ENCODE measurements at places on chromosomes 12 and 14.
A peak's percentile ranks its signal among the peaks of the same experiment; 100 is the strongest.

DNA sequence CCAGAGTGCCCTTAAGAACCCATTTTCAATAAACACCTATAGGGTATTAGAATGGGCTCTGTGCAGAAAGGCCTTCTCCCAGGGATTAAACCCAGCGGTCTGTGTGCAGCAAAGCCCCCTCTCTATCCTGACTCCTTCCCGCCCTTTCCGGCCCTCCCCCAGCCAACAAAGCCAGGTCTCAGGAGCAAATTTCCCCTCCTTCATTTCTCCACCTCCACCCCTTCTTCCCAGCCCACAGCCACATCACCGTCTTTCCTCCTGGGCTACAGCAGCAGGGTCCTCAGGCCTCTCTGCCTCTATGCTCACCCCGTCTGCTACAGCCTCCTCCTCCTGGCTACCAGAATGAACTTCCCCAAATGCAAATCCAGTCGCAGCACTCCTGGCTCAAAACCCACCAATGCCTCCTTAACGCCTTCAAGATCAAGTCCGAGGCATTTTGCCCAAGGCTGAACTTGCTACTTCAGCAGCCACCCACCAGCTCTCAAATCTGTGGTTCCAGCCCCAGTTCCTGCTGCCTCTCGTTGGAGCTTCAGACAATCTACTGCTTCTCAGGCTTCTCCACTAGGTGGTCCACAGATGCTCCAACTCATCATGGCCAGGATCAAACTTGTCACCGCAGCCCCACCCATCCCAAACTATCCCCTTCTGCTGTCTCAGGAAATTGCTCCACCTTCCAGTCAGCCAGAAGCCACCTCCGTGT, 134.8 kb downstream of the BCL11B start:
- no peak for DNase-seq

DNA sequence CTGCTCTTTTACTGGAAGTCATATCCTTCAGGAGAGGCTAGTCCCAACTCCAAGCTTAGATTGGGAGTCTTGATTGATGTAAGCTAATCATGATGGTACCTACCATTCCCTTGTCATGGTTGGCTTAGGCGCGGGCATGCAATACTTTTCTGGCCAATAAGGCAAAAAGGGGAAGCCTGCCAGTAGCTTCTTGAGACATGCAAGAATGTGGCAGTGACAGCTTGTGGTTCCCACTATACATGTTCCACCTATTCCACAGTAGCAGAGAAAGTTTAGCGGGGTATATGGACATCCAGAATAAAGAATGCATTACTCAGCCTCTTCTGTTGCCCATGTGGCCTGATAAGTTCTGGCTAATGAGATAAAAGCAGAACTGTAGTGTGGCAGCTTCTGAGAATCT, 55.0 kb downstream of the AP5M1 start:
- DNase-seq: no peak

DNA sequence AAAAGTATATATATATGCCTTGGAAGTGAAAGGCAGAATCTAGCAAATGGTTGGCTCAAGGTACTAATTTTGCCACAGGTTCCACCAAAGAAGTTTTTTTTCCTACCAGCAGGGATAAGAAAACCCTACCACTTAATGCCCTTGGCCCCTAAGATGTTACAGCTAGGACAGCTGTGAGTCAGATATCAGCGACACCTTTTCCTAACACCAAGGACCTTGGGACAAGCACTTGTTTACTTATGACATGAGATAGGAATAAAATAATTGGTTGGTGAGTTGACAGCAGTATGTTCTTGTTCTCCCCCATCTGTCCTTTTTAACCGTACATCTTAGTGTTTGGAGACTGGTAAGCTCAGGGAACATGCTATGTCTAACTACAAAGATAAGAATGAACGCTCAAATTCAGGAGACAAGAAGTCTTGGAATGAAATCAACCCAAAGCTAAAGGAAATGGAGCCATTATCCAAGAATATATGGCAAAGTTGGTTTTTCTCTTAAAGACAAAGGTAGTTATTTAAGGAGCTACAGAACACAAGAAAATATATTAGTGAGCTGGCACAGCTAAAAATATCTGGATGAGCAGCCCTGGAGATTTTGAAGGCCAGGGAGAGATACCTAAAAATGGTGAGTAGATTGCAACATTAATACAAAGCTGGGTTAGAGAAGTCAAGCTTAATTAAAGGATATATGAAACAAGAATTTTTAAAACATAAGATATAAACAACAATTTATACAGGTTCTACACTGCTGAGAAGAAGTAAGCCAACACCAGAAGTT, 126.8 kb downstream of the TMTC1 start:
- DNase-seq: no peak

DNA sequence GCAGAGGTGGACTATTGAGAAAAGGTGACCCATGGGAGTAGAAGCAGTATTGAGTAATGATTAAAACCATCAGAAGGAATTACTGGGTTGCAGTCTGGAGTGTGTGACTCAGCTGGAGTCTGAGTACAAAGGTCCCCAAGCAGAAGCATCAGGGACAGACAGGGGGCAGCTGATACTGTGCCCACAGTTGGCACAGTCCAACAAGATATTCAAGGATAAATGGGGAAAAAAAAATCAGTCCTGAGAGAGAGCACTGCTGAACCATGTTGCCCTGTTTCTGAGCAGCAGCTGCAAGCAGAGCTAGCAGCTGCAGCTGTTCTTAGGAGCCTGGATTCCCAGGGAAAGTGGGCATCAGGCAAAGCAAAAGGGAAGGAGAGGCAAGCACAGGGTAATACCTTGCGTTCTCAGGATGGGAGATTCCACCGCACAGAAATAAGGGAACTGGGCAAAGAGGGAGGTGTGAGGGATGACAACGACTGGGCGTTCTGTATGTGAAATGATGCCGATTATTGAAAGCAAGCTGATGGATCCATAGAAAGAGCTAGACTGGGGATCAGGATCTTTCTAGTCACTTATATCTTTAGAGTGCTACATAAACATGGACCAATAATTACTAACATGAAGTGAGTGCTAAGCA, 17.7 kb downstream of the NEUROD4 start:
- DNase-seq: no peak

DNA sequence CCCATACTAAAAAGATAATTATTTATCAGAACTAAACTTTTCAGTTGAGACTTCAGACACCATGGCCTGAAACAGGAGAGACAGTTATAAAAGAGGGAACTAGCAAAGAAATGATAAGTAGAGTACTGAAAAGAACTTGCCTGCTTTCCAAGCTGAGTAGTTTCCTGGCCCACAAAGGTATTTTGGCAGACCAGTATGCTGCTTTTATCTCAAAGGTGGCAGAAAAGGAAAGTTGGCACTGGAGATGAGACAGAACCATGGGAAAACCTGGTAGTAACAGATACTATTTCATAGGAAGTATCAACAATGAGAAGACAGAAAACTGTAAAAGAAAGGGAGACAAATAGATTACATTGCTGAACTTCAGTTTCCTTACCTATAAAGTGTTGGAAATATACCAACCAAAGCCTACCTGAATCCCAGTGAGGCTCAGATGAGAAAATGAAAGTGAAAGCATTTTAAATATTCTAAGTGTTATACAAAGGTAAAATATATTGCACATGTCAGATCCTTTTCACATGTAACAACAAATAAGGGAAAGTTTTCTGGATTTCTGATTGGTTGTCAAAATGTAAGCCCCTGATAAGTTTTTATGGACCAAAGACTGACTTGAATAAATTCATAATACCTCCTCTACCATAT, 155.3 kb upstream of the FSCB start:
- DNase-seq: no peak

DNA sequence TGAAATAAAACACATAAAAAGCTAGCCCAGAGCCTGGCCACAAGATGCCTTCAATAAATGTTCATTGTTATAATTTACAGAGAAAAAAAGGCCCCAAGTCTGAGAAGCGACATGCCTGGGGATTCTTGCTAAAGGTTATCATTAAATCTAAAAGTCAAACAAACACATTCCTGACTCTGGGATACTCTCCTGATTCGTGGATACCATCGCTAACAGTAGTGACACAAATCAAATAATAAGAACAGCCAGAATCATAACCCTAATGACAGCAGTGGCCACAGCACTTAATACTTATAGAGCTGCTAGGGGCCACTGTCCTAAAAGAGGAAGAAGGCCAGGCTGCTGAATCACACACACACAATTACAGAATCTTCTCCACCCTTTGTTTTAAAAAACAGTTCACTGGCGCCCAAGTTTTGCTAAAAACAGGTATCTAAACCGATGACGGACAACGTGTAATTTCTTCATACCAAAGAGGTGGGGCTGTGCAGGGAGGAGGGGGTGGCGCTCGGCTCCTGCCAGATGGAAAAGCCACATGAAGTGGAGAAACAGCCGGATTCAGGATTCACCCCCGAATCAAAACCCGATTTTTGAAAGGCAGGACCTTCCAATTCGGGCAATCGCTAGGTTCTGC, 1.2 kb downstream of the CLIP1 start:
- DNase-seq: no peak

DNA sequence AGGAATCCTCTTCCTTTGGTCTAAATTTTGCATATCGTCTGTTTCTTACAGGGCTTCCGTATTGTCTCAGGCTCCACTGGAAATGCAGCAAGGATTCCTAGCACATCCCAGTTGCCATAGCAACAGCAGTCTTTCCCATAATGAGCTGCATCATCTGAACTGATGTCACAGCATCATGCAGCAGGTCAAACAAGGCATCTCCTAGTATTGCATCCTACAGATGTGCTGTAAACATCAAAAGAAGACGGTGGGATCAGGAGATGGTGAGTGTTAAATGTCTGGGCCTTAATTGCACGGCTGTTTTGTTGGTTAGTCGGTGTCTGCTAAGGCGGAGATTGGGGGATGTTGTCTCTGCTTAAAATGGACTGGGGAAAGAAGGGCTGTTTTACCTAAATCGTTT, at the start of gene AKAP6:
Gene AKAP6, plus strand, starts transcription at position 153 of the 400 bp plus-strand sequence. CDS start 104,196 bp downstream, outside the sequence.
- no peak for DNase-seq

- DNase-seq: no peak
These were observed 162.1 kb upstream of the IFNG-AS1 start for GRCh38 chr12:67826946-67827720.

- no peak for DNase-seq
These were observed 444.3 kb downstream of the NELL2 start for GRCh38 chr12:44431647-44432343.

GRCh38 chr12:976644-977043, 14.4 kb upstream of the ERC1 start:
- no peak for DNase-seq

DNA sequence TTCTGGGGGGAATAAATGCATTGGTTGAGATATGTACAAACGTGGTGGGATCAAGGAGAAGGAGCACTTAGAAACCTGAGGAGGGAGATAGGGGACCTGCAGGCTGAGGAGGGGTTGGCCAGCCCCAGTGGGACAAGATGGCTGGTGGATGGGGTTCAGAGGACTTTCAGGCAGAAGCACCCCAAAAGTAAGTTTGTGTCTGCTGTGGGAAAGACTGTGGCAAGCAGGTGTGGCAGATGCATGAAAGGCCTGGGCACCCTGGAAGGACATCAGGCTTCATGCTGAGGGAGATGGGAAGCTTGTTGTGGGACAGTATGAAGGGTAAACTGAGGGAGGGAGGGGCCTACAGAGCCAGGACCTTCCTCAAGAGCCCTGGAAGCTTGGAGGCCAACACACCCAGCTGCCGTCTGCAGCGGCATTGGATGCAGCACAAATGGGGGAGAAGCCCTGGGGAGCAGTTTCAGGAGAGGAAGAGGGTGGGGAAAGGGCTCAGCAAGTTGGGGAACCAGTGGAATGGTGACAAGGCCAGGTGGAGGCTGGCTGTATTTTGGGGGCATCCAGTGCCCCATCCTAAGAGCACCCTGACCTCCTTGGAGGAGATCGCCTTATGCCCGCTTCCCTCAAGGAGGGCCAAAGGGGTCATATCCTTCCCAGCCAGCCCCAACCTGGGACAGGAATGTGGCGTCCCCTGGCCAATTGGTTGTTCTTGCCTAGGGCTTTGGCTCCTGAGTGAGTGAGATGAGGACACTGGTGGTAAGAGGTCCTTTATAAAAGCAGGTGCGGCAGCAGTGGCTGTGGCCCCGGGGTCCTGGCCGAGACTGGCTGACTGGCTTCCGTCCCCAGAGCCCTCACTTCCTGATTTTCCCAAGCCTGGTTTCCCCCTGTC, 20.7 kb downstream of the NFKBIA start:
- no peak for DNase-seq

DNA sequence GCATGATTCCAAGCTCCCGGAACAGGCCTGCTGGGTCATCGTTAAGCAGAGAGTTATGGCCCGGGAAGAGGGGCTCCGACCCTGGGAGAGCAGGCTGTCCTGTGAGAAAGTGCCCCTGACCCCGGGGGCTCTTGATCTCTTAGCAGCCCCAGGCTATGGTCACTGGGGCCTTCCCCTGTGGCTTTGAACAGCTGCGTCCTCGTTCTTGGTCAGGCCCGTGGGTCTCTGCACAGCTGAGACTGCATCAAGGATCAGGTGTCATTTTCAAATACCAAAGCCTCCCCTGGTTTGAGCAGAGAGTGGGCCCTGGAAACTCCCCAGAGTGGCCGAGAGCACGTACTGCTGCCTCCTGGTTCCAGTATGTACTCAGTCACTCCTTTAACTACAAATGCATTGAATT, 114.8 kb downstream of the ESRRB start:
- DNase-seq: no peak

DNA sequence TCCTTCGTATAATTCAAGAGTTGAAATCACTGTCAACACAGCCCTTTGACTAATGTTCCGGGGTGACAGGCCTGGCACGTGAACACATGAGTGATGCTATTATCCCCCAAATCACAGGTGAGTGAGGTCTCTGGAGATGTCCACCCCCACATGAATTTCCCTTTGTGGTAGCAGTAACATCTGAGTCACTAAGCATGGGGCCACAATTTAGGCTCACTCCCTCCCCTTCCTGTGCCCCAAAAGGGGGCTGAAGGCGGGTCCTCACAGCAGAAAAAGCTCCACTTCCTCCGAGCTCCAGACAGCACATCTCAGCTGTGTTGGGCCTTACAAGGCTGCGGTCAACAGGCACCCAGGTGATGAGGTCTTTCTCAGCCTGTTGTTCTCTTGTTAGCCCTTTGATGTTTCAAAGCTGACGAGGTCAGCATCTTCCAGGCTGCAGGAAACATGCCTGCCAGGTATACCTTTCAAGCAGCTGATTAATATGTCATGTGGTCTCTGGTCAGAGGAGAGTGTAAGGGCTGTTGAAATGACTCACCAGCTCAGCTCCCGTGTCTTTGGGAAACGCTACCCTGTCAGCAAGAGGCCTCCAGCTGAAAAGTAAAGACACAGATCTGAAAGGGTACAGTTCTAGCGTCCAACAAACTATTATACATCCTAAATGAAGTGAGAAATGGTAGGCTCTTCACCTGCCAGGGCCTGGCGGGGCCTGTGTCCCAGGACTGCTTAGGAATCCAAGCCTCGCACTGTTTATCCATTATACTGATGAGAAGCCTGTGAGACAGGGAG, 107.3 kb downstream of the ZFP36L1 start:
- DNase-seq: peak; percentile 61

DNA sequence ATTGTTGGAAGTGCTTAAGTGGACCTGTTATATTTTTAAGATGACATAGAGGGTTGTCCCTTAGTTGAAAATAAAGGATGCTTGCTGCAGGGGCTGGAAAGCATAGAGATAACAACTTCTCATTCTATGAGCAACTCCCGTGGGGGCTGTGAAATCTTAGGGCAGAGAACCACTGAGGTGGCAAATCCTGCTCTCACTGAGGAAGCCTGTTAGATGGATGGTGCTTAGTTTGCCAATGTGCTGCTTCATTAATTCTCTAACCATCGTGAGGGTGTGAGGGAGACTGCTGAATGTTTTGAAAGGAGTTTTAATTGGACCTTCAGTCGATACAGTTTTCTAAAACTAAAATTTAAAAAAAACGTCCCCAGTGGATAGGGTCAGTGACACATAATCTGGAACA, 46.5 kb downstream of the PTPRO start:
- no peak for DNase-seq

GRCh38 chr12:30996255-30996654, 69.7 kb downstream of the TSPAN11 start:
- DNase-seq: no peak
